Activated CD4-positive, alpha-beta T cell treated with anti-CD3 and anti-CD28 coated beads, Interleukin-2, amount 50 U/mL, for 4 hours (primary cell): ENCODE measurements at places on chromosomes 7 and 10.

DNA sequence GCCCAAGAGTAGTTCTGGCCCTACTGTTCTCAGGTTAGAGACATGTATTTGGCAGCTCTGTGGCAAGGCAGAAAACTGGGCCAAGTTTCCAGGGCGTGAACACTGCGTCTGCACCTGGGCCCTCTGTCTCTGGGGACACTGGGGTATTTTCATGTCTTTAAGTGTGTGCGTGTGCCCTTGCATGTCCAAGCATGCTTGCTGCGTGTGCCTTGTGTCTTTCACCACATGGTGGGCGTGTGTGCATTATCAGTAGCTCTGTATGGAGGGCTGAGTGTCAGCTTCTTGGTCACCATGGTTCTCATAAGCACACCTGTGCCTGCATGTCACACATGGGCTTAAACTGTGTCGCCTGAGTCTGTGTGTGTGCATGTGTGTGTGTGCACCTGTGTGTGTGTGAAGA, 69.3 kb downstream of the HIPK2 start:
- no peak for DNase-seq

GRCh38 chr10:52284416-52285013, 29.6 kb upstream of the DKK1 start:
- no peak for DNase-seq

GRCh38 chr7:85068799-85069198, 118.1 kb downstream of the SEMA3D start:
- DNase-seq, result no peak

- peak; percentile 3 for DNase-seq
Observed at GRCh38 chr10:35379226-35380137, 43.2 kb downstream of the CCNY start.

GRCh38 chr7:81244224-81244623, 325.4 kb upstream of the SEMA3C start:
- no peak for DNase-seq

- no peak for DNase-seq
Observed at GRCh38 chr7:15402436-15403136, 159.2 kb downstream of the AGMO start.

DNA sequence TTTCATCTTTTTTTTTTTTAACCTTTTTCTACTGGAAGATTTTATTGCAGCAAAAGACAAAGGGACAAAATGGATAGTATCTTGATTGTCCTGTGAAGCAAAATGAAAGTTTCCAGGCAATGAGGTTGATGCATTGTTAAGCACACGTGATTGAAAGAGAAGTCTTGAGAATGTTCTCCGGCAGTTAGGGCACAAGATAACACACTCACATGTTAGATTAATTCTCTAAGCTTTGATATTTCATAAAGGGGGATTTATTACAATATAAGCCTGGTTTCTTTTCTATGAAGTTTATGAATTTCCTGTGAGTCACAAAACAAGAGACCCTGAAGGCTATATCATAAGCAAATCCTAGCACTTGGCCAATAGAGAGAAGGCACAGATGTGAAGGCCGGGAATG, 93.4 kb upstream of the ARMC3 start:
- no peak for DNase-seq

- DNase-seq, result no peak
Observed at GRCh38 chr7:134176037-134176350, 48.9 kb downstream of the LRGUK start.

DNA sequence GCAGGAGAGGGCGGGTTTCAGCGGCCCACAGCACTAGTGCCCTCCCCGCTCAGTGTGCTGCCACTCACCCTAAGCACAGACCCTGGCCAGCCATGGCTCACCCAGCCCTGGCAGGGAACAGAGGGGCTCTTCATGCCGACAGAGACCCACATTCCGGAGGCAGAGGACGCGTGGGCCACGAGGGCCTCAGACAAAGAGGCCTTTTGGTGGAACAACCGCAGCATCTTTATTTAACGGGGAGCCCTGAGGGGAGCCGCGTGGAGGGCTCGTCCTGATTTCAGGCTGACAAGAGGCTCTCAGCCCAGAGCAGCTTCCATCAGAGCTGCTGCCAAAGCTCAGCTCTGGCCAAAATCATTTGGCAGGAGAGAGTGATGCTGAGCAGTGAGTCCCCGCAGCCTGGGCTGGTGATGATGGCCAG, 127.8 kb downstream of the SH3PXD2A start:
- no peak for DNase-seq

DNA sequence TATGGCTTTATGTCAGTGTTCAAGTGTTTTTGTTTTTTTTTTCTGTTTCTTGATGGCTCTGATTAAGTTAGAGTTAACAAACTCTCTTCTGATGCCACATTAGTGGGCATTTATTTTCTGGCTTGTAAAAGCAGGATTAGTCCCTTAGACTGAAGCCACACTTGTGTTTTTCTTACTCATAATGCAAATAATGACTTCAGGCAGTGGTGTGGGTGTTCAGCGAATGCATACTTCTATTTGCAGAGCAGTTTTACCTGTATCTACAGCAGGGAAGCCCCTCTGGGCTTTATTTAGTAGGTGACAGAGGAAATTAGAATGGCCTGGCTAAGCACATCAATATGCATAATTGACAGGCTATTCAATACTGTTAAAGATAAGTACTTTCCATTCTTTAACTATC, 79.9 kb downstream of the CNNM2 start:
- DNase-seq, result no peak

GRCh38 chr7:109893231-109893630, 1197.7 kb upstream of the LRRN3 start:
- DNase-seq, result no peak

- no peak for DNase-seq
Observed at GRCh38 chr7:104878577-104878976, 135.4 kb upstream of the KMT2E start.

GRCh38 chr7:83001362-83002040, 161.2 kb downstream of the PCLO start:
- DNase-seq, result no peak

DNA sequence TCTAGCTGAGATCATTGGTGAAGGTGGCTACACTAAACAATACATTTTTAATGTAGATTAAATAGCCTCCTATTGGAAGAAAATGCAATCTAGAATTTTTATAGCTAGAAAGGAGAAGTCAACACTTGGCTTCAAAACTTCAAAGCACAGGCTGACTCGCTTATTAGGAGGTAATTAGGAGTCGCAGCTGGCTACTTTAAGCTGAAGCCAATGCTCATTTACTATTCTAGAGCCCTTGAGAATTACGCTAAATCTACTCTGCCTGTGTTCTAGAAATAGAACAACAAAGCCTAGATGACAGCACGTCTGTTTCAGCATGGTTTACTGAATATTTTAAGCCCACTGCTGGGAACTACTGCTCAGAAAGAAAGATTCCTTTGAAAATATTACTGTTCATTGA, 101.6 kb upstream of the EEPD1 start:
- DNase-seq, result no peak

DNA sequence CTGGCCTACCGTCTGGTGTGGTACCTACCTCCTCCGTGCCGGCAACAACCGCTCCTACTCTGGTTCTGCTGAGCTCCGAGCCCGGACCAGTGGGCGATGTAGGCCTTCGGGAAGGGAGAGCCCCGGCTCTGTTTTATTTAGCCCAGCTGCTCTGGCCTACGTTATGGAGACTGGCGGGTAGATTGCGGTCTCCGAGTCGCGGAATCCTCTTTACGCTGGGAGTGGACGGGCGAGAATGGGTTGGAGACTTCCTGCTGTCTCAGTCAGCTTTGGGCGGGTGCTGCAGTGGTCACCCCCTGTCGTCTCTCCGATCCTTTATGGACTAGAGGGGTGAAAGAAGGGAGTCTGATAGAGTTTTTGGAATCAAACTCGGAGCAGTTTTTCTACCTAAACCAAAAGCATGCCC, 406 bp downstream of the CBLL1 start:
- no peak for DNase-seq

GRCh38 chr7:105652359-105652993, 71.2 kb upstream of the EFCAB10 start:
- DNase-seq, result peak; percentile 66

GRCh38 chr7:97731736-97732564, at the start of gene TAC1:
TAC1 (plus strand) TSS chr7:97732086; CDS start chr7:97732613, 527 bp downstream.
- DNase-seq, result no peak

DNA sequence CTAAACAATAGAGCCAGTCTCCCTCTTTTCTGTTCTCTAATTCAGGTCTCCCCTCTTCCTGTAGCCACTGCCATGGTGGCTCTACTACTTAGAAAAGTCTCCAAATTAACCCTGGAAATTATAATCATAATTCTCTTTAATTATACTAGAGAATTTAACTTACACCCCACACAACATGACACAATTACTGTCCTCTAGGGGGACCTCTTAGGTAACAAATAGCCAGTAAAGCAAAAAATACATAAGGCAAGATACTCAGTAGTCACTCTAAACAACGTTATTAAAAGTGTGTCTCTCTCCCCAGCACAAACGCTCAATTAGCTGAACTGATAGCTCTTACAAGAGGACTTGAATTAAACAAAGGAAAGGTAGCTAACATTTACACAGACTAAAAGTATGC, 44.3 kb upstream of the ZNF107 start:
- no peak for DNase-seq

- no peak for DNase-seq
Observed at GRCh38 chr7:11540271-11540761, 291.7 kb downstream of the THSD7A start.

- no peak for DNase-seq
Observed at GRCh38 chr10:122121059-122121458, 132.1 kb downstream of the TACC2 start.

- DNase-seq, result no peak
Observed at GRCh38 chr7:137956183-137956582, 45.7 kb downstream of the CREB3L2 start.

- DNase-seq, result no peak
Observed at GRCh38 chr7:74104702-74105101, 21.1 kb downstream of the LIMK1 start.

- no peak for DNase-seq
Observed at GRCh38 chr7:18896343-18896975, 221.0 kb downstream of the TWIST1 start.

DNA sequence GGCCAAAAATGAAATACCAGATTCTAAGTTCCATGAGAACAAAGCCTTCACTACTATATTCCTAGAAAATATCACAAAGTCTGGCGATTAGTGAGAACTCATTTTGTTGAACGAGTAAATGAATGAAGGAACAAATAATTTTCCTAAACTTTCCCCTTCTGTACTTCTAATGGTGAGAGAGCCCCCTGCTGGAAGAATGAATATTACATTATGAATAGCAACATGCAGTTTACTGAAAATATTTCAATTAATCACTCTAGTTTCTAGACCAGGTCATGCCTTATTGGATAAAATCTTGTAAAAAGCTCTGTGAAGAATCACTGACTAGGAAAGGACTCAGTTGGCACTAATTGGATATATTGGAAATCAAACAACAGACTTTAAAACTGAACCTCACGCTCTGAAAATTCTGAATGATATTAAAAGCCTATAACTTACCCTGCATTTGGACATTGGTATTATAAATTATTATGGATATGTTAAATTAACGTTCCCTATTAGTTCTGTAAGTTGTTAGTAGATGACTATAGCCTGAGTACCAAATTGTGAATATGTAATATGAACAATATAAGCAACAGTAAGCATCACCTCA, 32.4 kb upstream of the MTPN start:
- no peak for DNase-seq

- DNase-seq, result no peak
Observed at GRCh38 chr10:17412323-17412722, 42.1 kb downstream of the ST8SIA6 start.

- no peak for DNase-seq
Observed at GRCh38 chr10:37289833-37290464, 164.6 kb downstream of the ANKRD30A start.

GRCh38 chr10:24561453-24561852, 162.2 kb downstream of the ARHGAP21 start:
- no peak for DNase-seq

DNA sequence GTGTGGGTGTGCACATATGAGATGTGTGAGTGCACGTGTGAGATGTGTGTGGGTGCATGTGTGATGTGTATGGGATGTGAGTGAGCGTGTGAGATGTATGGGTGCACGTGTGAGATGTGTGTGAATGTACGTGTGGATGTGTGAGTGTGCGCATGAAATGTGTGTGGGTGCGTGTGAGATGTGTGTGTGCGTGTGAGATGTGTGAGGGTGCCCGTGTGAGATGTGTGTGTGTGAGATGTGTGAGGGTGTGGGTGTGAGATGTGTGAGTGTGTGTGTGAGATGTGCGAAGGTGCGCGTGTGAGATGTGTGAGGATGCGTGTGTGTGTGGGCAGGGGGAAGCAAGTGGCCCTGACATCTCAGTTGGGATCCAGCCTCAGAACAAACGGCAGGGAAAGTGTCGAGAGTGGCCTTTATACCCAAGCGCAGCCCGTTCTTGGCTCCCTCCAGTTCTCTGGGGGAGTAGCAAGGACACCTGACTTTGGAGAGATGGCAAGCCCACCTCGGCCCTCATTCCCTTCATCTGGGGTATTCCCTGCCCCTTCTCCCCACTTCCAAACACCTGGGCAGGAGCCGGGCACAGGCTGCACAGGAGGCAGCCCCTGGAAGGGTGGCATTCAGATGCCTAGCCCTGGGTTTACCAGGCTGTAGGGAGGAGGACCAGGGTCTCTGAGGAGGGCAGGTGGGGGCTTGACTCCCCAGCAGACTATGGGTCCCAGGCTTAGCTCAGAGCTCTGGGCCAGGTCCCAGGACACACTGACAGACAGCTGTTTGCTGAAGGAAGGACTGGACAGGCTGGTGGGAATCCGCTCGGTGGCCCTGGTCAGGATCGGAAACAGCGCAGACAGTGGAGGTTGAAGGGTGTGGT, 31.6 kb downstream of the PPIF start:
- DNase-seq, result no peak

- no peak for DNase-seq
Observed at GRCh38 chr10:66926841-66927240, 1.0 kb downstream of the LRRTM3 start.

DNA sequence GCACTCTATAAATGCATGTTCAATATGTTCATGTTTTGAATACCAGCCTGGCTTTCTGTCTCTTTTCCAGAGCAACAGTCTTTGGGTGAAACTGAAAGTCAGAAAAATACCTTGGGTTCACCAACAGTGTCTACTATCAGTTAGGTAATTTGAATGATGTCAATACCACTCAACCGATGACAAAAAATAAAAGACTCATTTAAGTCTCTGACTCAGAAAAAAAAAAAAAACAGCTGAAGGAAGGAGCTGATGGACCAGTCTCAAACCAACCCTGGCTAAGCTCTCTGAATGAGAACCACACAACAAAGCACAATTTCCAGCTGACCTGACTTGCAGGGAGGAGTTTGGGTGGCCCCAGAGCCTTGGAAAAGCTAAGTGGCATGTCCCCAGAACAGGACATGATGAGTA, 42.5 kb downstream of the ABLIM1 start:
- no peak for DNase-seq
